ENCODE measurements at places on chromosomes 1 and 21.
A peak's percentile ranks its signal among the peaks of the same experiment; 100 is the strongest.

- DNase-seq, result no peak
These were observed 31.8 kb downstream of the UCK2 start for GRCh38 chr1:165858967-165859845.

- no peak for DNase-seq
These were observed 58.4 kb downstream of the ASH1L start for GRCh38 chr1:155504207-155504606.

DNA sequence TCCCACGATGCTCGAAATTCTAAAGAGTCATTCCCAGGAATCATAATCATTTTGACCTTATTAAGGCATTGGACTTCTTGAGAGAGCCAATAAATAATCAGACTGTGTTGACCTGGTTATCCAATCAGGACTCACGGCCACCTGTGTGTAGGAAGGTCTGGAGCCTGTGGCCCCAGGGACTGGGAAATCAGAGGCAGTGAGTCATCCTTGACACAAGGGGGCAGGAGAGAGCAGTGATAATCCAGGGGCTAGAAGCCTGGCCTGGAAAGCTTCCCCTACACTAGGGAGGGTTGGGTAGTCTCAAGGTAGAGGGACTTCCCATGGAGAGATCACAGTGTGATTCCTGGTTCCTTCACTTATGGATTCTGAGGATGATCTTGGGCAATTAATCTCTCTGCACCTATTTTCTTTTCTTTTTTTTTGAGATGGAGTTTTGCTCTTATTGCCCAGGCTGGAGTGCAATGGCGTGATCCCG lies 4.7 kb downstream of the MR1 start:
- DNase-seq, result no peak

GRCh38 chr21:36053715-36054062 lies 6.6 kb downstream of the SETD4 start:
- no peak for DNase-seq

DNA sequence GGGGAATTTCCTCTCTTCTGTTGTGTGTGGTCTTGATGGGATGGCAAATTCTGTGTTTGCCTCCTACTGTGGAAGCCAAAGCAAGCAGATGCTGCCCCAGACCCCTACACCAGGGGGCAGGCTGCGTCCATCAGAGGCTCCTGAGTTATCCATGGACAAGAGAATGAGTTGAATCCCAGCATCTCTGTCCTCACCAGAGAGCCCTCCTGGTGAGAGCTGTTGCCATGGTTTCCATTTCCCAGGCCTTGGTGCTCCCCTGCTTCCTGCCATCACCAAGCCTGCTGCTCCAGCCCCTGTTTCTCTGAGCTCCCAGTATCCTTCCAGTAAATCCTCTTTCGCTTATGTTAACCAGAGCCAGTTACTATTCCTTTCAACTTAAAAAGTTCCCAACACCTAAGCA lies 20.4 kb upstream of the GNG12 start:
- no peak for DNase-seq

- DNase-seq, result no peak
These were observed 141.0 kb upstream of the JUN start for GRCh38 chr1:58924821-58925220.

- no peak for DNase-seq
These were observed 58.8 kb downstream of the AK4 start for GRCh38 chr1:65206836-65207235.

- DNase-seq, result no peak
These were observed 20.7 kb upstream of the ATP1A1 start for GRCh38 chr1:116352349-116352813.

GRCh38 chr1:69728206-69728605 lies 160.5 kb downstream of the LRRC7 start:
- no peak for DNase-seq

DNA sequence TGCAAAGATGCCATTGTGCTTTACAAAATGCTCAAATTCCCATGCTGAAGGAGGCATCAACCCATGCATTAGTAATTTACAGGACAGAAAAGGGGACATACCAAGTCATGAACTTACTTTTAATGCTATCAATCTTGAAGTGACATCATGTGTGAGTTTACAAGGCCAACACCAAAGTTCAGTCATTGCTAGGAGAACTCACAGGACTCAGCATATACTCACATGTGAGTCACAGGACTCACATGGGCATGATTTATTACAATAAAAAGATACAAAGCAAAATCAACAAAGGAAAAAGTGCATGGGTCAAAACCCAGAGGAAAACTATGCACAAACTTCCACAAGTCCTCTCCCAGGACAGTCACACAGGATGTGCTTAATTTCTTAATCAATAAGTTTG lies 1656.0 kb downstream of the MRPL39 start:
- no peak for DNase-seq

- no peak for DNase-seq
These were observed 3.0 kb upstream of the RGS2 start for GRCh38 chr1:192805832-192806323.

DNA sequence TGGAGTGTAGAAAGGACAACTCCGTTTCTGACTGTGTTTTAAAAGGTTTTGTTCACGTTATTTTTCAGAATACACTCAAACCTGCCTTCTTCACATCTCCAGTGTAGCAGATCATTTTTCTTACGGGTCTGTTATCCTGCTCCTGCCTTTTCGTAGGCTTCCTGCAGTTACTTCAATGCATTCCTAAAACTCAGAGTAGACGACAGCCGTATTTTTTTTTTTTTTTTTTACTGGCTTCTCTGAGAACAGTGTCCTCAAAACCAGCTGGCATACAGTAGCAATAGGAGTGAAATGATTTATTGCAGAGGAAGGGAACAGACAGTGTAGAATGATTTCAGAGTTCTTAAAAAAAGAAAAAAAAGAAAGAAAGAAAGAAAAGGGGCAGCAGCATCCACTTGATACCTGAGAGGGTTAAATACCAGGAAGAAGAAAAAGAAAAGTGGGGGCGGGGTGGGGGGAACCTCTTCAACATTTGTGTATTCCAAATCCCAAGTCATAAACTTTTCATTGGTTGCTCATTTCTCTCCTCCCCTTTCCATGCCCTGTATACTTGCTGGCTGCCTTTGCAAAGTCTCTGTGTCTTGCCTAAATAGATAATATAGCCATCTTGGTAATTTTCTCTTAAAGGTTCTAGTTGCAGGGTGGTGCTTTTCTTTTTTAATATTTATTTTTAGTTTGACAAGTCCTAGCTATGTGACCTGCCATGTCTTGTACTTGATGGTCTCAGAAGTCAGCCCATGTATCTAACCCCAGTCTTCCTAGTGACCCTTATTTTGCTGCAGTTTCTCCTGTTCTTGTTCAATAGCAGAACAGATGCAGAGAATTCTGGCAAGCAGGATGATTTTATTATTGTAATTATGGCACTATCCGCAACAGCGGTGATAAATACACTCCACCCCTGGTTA lies 2.8 kb downstream of the TGFB2 start:
- no peak for DNase-seq

- DNase-seq, result no peak
These were observed 294.4 kb downstream of the SDCCAG8 start for GRCh38 chr1:243550276-243550675.

DNA sequence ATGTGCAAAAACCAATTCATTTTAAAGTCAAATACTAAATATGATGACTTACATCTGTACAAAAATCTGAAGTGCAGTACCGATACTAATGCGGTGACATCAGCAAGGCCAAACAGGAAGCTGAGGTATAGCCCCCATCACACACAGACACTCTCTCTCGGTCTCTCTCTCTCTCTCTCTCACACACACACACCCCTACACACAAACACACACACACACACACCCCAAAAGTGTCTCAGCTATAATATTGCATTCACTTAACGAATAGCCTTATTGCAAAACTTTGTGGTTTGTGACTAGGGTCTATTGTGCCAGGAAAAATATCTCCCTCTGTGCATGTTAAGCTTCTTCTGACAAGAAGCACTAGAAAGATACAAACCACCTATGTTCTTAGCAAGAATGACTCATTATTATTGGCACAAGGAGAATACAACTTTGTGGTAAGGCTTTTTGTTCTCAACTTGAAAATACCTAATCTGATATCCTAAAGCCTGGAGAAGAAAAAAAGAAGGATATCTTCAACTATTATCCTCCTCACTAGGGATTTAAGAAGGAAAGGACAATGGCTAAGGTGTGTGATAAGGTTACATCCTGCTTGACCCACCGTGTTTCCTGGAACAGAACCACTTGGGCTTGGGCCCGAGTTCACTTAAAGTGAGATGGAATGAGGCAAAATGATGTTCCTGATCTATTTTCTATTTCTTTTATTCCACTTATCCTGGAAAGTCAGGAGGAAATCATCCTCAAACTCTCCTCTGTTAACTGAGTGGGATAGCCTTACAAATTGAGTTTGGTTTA lies 107.1 kb downstream of the NIBAN1 start:
- DNase-seq, result peak; percentile 17

GRCh38 chr21:40658311-40658710 lies 188.6 kb downstream of the DSCAM start:
- DNase-seq, result no peak

- no peak for DNase-seq
These were observed 889.0 kb upstream of the ADGRL4 start for GRCh38 chr1:79895573-79895972.

DNA sequence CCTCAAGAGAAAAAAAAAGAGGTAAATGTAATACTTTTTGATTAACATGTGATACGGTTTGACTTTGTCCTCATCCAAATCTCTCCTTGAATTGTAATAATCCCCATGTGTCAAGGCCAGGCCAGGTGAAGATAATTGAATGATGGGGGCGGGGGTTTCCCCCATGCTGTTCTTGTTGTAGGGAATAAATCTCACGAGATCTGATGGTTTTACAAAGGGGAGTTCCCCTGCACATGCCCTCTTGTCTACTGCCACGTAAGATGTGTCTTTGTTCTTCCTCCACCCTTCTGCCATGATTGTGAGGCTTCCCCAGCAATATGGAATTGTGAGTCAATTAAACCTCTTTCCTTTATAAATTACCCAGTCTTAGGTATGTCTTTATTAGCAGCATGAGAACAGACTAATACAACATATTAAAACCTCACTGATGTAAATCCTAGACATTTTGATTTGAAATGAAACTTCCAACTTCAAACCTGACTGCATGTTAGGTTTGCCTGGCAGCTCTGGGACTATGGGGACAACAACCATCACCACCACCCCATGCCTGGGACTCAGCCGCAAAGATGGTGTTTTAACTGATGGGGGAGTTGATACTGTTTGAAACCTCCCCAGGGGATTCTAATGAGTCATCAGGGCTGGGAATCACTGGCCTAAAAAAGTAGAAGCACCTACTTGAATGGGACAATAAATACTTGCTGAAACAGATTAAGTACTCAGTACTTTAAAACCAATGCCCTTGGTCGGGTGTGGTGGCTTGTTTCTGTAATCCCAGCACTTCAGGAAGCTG lies 32.8 kb upstream of the BACH1 start:
- no peak for DNase-seq

- no peak for DNase-seq
These were observed 197.7 kb downstream of the CRB1 start for GRCh38 chr1:197465528-197466327.

GRCh38 chr1:30360753-30361152 lies 362.6 kb downstream of the MATN1 start:
- no peak for DNase-seq

DNA sequence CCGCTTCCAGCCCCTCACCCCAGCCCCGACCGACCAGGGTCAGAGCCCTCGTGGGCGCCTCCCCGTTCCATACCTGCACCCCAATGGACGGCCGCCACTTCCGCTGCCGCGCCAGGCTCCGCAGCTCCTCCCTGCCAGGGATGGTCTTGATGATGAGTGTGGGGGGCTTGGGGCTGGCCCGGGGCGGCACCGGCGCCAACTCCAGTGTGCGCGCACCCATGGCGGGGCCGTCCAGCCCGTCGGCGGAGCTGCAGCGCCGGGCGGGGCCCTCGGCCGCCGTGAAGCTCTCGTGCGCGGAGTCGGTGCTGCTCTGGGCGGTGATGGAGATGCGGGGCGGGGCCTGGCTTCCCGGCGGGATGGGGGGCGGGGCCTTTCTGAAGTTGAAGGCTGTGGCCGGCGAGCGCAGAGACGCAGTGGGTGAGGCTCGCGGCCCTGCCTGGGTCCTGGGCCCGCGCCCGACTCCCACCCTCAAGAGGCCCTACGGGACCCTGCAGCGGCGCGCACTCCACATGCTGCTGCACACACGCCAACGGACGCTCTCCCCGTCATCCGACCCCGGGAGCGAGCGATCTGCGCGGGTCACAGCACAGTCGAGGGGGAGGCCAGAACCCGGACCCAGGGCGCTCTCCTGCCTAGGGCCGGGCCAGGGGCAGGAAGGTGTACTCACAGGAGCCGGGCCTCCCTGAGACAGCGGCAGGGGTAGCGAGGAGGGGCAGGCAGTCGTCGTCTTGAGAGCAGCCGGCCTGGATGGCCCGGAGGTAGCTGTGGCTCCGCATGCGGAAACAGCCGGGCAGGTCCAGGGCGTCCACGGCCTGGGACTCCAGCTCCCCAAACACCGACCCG lies 26.1 kb upstream of the SMIM12 start:
- no peak for DNase-seq
